ENCODE measurements at places on chromosomes 16 and 17.

DNA sequence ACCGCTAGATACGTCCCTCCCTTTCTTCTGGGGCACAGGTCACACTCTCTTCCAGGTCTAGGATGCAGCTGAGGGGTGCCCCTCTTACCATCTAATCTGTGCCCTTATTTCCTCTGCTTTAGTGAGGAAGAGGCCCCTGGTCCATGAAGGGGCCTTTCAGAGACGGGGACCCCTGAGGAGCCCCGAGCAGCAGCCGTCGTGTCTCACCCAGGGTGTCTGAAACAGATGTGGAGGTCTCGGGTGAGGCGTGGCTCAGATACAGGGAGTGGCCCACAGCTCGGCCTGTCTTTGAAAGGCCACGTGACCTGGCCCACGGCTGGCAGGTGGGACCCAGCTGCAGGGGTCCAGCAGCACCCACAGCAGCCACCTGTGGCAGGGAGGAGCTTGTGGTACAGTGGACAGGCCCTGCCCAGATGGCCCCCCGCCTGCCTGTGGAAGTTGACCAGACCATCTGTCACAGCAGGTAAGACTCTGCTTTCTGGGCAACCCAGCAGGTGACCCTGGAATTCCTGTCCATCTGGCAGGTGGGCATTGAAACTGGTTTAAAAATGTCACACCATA, 15.6 kb downstream of the SCGB1C2 start:
- DNase-seq: no peak

GRCh38 chr16:64168371-64168770, 953.5 kb downstream of the CDH11 start:
- DNase-seq: no peak

DNA sequence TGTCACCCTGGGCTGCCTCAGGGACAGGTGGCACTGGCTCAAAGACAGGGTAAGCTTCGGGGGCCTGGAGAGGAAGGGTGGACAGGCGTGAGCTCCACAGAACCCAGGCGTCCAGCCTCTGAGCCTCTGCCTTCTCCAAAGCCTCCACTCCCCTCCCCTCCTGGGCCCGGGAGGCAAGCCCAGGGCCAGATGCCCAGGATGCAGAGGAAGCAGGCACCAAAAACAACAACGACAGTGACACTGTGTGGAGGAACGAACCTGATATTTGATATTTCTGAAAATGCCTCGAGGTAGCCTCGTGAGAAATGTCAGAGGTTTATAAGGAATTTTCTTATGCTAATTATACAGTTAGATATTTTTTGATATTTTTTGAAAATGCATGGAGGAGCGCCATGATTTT, 6.0 kb downstream of the BCL7C start:
- no peak for DNase-seq

- DNase-seq: no peak
Observed at GRCh38 chr17:28446716-28447395, 26.6 kb upstream of the SLC13A2 start.

DNA sequence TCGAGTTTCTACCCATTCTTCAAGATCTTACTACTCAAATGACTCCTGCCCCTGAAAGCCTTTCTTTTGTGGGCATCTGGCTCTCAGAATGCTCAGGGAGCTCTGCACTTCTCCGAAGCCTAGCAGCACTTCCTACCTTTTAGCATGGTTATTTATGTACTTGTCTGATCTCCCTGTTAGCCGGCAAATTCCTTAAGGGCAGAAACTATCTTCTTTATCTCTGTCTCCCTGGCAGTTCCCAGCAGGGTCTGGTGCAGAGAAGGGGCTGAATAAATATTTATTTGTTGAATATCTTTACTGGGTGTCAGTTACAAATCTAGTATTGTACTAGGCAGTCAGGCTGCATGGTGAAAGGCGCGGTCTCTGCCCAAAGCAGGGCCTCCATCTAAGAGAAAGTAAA, 30.7 kb downstream of the TMEM132E start:
- no peak for DNase-seq

DNA sequence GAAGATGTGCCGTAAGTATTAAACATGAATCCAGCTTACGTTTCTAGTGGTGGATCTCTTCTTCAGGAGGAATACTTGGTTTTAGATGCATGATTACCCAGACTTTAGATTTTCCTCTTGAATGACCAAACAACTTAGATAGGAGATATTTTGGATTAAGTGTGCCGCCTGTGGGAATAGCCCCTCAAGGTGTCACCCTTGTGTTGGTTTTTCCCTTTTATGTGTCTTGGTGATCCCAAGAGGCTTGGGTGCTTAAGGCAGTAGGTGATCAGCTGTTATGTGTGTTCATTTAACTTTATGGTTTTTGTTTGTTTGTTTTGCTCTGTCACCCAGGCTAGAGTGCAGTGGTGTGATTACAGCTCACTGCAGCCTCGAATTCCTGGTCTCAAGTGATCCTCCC, 115.1 kb downstream of the PPM1E start:
- DNase-seq: no peak

- DNase-seq: no peak
Observed at GRCh38 chr17:82751171-82751570, 694 bp upstream of the TBCD start.

DNA sequence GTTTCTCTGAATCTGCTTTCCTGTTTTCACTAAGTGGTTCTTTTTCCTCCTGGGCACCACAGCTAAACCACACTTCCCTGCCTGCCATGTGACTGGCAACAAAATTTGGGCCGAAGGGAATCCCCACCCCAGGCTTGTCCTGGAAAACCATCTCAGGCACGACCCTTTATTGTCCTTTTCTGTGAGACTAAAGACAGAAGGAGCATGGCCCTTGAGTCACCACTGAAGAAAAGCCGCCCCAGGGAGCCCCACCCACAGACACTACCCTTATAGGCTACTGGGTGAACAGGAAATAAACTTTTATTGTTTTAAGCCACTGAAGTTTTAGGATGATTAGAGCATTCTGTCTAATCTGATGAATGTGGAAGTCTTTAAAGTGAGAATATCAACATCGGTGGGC, 88.6 kb upstream of the BRD7 start:
- no peak for DNase-seq

DNA sequence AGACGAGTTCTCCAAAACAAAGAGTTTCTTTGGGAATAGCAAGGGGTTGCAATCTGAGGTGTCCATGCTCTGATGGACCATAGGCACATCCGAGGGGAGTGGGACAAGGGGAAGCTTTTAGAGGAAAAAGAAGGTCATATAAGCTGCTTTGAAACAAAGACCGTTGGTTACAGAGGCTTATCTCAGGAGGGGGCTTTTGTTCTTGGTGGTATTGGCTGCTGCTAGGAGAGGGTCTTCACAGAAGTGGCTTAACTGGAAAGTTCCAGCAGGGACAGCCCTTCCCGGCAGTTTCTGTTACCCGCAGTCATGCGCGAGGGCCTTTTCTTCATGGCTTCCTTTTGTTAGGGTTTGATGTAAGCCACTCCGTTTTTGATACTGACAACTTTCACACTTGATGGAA, 76.0 kb downstream of the RAP1GAP2 start:
- no peak for DNase-seq

DNA sequence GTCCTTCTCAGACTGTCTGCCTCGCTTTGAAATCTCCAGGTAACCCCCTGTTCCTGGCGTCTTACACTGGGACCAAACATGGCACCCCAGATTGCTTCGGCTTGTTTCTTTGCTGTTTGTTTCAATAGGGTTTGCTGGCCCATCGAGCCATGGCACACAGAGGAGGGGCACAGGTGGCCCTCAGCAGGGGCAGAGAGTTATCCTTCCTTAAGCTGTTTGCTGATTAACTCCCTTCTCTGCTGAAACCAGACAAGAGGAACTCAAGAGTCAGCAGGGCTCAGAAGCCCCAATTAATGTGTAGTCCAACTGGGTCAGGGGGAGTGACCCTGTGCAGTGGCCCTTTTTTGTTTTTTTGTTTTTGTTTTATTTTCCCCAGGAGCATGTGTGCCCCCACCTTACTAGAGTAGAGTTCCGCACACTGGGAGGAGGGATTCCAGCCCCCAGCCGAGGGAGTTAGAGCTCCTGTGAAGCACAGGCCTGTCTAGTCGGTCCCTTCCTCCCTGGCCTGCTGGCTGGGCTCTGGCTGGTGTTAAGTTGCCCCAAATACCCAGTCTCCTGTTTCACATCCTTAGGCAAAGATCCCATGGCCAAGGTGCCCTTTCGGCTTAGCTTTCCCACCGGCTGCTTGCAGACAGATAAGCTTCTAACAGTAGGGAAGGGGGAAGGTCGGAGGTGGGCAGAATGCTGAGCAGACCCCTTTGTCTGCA, 39.3 kb downstream of the YPEL2 start:
- DNase-seq: no peak

DNA sequence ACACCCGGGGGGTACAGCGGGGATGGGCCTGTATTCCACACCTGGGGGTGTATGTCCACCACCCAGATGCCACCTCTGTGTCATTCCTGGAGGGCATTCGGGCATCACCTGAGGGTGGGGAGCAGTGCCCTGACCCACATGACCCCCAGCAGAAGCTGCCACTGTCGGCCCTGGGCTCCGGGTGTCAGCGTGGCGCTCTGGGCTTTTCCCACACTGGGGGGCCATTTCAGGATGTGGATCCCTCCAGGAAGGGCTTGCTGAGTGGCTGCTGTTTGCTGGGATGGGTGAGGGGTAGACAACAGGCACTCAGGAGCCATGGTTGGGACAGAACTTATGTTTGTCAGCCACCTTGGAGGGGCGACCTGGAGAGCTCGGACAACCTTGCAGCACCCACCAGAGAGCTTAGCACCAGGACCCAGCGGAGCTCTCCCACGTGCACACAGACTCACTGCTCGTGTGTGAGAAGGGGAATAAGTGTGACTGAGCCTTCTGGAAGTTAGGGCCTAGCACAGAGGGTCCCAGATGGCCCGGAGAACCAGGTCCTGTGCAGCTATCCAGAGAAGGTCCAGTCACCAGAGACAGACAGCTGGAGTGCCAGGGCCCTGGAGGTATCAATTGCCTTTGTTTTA, 102.7 kb downstream of the METRNL start:
- no peak for DNase-seq

DNA sequence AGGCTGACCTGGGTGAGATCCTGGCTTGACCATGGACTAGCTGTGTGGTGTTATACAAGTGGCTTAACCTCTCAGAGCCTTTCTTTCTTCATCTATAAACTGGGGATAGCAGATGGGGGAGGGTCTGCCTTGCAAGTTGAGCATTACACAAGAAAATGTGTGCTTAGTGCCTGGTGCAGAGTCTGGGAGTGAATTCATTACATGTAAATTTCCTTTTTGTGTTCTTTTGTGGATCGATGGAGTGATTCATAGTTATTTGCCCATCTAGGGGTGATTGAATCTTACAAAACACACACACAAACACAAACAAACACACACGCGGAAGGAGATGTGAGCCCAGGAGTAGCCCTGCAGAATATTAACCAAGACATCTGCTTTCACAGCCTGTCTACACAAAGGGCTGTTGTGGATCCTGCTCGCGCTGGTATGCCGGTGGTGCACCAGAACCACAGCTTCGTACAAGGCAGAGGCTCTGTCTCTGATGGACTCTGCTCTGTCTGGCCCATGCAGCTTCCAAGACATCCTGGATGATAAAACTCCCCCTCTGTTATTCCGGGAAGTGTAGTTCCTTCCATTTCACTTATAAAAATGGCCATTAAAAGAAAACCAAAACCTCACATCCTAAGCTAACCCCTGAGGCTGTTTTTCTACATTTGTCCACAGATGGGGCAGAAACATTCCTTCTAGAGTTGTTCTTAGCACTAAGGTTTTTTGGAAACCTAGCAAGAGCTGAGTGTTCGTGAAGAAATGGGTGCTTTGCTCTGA, 86.1 kb downstream of the UTP18 start:
- no peak for DNase-seq

DNA sequence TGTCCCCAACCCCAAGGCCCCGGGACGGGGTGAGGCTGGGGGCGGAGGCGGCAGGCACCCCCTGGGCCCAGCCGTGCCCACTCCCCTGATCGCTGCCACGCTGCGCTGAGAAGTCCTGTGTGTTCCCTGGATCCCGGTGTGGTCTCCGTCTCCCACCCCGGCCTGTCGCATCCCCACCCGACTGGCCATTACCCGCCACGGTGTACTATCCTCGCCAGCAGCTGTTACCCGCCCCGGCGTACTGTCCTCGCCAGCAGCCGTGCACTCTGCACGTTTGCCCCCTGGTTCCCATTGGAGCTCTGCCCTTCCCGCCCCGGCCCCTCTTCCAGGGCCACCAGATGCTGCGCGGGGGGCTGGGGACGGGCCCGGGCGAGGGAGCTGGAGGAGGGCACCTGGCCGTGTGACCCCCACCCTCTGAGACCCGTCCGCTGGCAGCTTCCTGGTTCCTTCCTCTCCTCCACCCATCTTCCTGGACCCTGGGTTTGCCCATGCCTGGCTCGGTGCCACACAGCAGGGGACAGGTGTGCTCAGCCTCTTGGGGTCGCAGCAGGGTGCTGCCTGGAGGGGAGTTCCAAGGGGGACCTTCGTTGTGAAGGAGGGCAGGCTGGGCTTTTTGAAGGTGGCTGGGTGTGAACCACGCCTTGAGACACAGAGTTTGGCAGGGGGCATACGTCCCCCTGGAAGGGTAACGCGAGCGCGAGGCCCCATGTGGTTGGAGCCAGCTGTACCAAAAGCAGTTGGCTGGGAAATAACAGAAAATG, 19.7 kb downstream of the BAHCC1 start:
- no peak for DNase-seq

Measured in cerebellar nuclear complex (tissue), 1 donor.